ENCODE measurements at places on chromosomes 2 and 18.

DNA sequence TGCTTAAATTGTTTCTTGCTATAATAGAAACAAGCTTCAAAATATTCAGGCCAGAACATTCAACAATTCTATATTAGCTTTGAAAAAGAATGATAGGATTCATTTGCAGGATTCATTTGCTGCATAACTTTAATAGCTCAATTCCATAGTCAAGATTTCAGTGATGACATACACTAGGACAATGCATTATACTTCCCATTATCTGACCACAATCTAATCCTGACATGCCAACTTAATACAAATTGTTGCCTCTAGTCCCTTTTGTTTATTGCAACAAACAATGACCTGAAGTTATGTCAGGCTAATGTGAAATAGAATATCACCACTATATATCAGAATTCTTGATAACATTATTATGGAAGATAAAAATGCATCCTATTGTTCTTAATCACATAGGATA lies 169.4 kb downstream of the DNAH7 start:
- DNase-seq = no peak

- DNase-seq = no peak
These were observed 155.6 kb downstream of the EML6 start for GRCh38 chr2:54879032-54879431.

GRCh38 chr18:35010993-35011392 lies 30.2 kb upstream of the MAPRE2 start:
- DNase-seq = no peak

DNA sequence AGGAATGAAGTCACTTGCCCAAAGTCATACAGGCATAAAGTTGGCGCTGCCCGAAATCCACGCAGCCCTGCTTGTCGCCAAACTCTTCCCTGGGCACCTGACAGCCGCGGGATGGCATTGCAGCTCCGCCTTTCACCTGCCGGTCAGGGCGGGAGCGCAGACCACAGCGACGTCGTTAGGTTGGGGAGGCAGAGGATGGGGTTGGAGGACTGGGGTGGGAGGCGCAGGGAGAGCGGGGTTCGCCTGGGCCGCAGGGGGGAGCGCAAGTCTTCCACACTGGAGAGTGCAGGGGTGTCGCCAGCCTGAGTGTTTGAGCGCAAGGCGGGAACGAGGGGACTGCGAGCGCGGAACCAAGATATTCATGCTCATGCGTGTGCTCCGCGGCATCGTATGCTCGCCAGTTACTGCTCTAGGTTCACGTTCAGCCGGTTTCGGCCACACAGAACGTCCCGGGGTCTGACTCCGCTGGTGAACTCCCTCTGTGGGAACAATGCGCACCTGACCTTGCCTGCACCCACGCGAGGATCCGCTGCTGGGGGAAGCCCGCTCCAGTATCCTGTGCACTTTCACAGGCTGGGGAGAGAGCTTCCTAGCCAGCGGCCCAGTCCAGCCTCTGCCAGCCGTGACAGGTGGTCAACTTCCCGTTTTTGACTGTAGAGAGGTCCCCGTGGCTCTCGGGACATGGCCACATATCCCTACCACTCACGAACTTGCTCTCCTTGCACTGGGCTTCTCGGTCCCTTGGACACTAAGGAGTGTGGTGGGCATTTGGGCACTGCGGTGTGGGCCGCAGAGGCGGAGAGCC lies 767 bp upstream of the NPPC start:
- no peak for DNase-seq

- no peak for DNase-seq
These were observed 2.3 kb upstream of the PLCD4 start for GRCh38 chr2:218605432-218605831.

DNA sequence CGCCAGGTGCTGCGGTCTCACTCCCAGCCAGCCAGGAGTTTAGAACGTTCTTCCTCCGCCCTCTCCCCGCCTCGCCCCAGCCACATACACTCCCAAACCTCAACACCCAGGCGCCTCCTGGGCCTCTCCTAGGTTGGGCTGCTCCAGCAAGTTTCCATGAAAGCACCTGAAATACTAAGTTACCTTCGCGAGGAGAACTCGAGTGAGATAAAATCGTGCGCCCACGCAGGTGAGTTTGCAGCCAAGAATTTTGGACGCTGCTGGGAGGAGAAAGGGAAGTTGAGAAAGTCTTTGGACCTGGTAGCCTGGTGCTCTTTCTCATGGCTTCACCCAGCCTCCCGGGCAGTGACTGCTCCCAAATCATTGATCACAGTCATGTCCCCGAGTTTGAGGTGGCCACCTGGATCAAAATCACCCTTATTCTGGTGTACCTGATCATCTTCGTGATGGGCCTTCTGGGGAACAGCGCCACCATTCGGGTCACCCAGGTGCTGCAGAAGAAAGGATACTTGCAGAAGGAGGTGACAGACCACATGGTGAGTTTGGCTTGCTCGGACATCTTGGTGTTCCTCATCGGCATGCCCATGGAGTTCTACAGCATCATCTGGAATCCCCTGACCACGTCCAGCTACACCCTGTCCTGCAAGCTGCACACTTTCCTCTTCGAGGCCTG lies at the start of gene GPR39:
Gene GPR39 (plus strand): TSS at position 83 of the 673 bp plus-strand sequence.
- no peak for DNase-seq

DNA sequence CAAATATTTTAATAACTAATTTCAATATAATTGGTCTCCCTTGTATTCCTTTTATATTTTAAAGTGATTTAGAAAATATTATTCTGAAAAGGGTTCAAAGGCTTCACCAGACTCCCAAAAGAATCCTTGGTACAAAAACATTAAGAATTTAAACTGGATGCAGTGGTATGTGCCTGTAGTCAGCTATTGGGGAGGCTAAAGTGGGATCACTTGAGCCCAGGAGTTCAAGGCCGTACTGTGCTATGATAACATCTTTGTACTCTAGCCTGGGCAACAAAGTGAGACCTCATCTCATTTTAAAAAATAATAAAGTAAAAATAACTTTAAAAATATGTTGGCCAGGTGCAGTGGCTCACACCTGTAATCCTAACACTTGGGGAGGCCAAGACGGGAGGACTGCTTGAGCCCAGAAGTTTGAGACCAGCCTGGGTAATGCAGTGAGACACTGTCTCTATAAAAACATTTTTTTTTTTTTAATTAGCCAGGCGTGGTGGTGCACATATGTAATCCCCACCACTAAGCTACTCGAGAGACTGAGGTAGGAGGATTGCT lies 14.7 kb downstream of the NCL start:
- no peak for DNase-seq

DNA sequence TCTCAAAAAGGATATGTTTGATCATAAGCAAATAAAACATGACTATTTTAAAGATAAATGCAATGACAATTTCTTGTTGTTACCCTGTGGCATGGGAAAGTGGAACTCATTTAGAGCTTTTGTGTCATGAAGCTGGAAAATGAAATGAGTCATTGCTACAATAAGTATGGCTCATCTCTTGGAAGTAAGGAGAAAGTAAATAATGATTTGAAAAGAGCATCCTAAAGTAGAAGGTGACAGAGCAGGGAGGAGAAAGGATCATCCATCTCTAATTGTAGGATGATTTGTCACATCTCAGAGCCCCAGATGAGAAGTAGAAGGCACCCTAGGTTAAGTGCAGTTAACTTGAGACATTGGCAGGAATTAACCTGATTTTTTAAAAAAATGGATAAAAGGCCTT lies 200.5 kb downstream of the CPS1 start:
- DNase-seq = no peak

DNA sequence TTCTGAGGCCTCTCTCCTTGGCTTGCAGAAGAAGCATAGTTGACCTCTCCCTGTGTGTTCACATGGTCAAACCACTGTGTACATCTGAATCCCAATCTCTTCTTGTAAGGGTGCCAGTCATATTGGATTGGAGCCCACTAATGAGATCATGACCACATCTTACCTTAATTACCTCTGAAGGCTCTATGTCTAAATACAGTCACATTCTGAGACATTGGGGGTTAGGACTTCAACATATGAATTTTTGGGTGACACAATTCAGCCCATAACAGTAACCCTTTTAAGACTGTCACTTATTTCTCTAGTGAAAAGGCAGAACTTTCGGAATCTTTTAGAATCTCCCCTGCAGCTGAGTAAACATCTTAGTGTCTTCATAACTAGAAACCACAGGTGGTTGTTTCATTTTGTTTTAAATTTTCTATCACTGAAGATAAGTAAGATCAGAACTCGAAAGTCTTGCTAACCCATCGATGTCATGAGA lies 33.3 kb downstream of the BMP10 start:
- DNase-seq = no peak

- DNase-seq = no peak
These were observed 196.1 kb downstream of the CPS1 start for GRCh38 chr2:210752532-210752931.

- DNase-seq = no peak
These were observed 21.2 kb upstream of the NAB1 start for GRCh38 chr2:190627448-190628412.

GRCh38 chr2:194709840-194710239 lies 947.2 kb upstream of the SLC39A10 start:
- DNase-seq = no peak

DNA sequence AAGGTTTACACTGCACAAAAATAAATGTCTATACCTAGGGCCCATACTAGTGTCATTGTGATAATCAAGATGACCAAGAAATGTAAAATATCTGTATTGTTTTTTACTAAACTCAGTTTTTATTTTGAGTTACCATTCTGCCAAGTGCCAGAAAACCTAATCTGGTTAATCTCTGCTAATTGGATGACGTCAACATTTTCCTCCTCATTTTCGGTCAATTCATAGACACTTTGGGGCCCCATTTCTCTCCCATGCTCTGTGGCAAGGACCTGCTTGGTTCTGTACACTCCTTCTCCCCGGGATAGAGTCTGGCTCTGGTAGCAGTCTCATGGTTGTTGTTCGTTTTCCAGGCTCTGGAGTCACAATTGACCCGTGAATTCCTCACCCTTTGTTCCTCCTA lies 186.5 kb upstream of the TCF4 start:
- no peak for DNase-seq

DNA sequence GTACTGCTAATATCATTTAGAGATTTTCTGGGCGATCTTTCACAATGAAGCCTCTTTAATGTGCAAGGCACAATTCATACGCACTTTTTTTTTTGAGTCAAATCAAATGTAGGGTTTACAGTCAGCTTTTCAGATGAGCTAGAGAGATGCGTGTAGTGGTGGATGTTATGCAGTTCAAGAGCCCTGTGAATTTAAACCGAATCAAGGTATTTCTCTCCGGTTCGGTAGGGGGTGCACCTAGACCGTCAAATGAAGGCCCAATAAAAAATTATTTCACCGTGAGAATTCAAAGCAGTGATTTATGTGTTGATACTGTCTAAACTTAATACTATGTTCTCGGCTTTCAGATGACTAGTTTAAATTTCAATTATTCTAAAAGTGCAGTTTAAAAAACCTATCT lies 1.1 kb downstream of the PTH2R start:
- DNase-seq = no peak

DNA sequence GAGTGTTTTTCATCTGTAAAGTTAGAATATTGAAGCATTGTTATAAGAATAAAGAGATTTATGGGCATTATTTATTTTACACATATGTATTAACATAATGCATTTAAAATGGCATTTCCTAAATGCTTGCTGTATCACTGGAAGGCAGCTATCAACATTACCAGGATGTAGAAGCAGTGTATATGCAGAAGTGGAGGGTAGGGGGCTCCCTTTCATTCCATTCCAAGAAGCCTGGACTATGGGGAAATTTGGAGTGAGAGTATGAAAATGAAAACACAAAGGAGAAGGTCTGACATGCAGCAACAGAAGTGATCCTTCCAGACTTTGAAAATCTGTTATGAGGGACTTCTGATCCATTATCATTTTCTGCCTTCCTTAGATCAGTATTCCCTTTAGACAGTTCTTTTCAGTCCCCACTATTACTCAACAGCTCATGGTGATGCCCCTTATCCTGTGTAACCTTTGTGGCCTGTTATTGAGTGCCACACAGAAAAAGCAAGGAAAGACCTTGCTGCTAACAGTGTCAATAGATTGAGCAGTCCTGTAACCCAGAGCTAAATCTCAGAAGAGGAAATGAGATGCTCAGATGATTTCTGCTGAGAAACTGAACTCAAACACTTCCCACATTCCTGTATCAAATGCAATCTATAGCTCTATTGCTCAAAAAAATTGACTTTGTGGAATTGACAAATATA lies 216.6 kb downstream of the HNMT start:
- DNase-seq = no peak

DNA sequence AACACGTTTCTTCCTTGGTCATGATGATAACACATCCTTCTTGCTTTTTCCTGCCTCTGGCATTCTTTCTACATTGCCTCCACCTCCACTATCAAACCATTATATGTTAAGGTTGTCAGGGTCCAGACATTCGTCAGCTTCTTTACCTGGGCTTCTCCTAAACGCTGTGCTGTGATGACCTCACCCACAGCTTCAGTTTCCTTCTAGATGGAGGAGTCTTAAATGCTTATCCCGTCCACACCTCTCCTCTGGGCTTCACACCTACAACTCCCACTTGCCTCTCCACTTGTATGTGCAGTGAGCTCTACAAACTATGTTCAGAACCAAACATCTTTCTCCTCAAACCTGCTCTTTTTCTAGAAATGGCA lies 666 bp upstream of the STAT1 start:
- no peak for DNase-seq

DNA sequence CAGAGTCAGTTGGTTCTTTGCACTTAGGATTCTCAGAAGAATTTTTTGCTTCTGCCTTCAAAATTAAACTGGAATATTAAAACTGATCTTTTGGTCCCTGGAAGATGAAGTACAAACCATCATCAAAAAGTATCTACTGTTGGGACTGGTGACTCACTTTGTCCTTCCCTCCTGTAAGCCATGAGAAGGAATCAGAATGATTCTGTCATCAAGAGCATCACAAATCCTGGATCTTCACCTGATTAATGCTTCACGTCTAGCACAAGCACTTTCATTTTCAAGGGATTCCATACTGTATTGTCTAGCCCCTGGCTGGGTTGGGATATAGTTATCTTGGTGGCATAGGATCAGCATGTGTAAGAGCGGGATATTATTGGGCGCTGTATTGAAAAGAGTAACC lies 69.3 kb upstream of the CYP1B1 start:
- DNase-seq = no peak

DNA sequence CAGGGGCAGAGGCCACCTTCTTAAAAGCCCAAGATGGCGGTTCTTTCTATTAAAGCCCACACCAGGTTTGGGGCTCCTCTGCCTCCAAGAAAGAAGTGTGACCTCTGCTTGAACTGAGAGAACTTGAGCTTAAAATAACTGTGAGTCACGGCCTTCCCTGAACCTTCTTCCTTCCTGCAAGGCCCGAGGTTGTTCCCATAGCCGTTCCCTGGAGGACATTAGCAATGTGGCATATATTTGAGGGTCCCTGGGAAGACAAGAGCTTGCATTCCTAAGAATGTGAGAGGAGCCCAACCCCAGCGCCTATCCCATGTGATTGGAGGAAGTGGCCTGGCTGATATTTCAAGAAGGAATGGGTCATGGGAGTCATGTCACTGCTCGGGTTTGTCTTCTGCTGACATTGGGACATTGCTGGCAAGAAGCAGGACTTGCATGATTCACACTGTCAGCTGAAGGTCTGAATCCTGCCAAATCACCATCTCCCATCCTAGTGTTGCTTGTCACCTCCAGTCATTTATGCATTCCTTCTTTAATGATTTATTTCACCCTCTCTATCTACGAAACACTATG lies 168.1 kb downstream of the TRIB2 start:
- no peak for DNase-seq

GRCh38 chr2:237196866-237197618 lies 111.4 kb downstream of the COPS8 start:
- no peak for DNase-seq

Data from stimulated activated CD8-positive, alpha-beta memory T cell treated with anti-CD3 and anti-CD28 coated beads, Interleukin-4, amount 100 ng/mL, for 4 hours (primary cell).